ENCODE measurements at places on chromosomes 5 and 9.

- no peak for DNase-seq
These were observed 1414.9 kb upstream of the NUDT12 start for GRCh38 chr5:104977529-104977928.

- DNase-seq, result no peak
These were observed 39.8 kb downstream of the SLC46A2 start for GRCh38 chr9:112850840-112851239.

DNA sequence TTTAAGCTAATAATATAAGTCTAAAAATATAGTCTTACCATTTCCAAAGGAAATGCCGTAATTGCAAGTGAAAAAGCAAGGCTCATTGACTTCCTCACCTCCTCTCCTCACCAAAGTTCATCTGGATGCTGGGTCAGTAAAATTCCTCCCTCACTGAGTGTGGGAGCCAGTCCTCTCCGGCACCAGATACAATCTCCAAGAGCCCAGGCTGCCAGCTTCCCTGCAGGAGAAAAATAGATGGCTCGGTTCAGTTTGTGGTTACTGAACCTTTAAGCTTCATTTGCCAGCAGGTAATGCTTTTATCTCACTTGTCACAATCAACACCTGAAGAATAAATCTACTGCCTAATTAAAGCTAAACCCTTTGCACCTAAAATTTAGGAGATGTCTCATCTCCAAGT is 115.3 kb upstream of the VLDLR start:
- DNase-seq, result no peak

DNA sequence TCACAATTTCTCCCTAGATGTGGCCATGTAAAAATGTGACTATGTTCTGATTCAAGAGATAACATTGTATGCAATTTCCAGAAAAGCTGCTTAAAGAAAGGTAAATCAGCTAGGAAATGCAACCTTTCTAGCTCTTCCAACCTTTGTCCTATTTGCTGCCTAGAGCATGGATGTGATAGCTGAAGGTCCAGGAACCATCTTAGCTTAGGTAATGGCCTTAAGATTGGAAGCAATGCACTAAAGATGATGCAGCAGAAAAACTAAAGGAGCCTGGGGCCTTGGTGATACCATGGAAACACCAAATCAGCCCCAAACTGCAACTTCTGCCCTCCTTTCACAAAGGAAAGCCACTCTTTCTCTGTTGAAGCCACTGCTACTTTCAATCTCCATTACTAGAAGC is 27.0 kb downstream of the CPLANE1 start:
- DNase-seq, result no peak

- no peak for DNase-seq
These were observed 47.7 kb upstream of the SARDH start for GRCh38 chr9:133785753-133786370.

GRCh38 chr9:127130661-127131538 is 8.5 kb upstream of the ANGPTL2 start:
- DNase-seq, result no peak

DNA sequence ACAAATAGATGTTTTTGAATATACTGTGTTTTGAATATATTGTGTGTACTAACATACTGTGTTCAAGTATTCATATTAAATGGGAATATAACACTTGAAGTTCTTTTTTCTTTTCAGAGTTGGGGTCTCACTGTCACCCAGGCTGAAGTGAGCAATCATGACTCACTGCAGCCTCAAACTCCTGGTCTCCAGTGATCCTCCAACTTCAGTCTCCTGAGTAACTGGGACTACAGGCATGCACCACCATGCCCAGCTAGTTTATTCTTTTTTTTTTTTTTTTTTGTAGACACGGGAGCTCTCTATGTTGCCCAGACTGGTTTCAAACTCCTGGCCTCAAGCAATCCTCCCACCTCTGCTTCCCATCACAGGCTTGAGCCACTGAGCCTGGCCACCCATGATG is 23.2 kb upstream of the AUH start:
- DNase-seq, result no peak

DNA sequence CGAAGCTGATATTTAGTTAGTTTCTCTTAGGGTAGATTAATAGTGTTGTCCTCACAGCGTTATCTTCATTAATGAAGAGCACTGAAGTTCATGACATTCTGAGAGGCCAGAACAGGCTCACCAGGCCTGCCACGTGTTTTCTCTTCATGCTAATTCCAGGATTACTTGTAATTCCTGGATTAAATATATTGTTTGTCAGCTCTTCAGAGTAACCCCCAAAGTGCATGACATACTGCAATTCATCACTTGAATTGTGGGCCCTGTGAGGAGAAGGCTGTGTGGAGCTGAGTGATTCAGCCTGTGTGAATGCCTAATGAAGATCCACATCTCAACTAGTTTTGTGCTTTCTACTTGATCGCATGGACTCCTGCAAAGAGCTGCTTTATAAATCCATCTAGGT is 401.0 kb upstream of the ADAMTSL1 start:
- DNase-seq, result no peak

DNA sequence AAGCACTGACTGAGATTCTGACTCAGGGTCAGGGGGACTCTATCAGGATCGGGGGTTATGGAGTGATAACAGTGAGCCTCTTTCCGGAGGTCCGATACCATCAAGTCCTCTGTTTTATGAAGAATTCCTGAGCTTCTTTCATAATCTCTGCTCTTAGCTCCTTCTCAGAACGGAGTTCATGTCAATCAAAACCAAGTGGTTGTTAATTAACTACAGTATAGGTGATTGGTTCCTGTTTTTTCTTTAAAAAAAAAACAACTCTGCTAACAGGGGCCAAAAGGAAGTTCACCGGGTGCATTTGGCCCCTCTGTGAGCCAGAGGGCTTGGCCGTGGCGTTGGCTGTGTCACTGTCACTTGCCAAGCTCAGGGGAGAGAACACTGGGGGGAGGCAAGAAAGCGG is 4.0 kb downstream of the GFI1B start:
- peak; percentile 55 for DNase-seq
